ENCODE measurements at places on chromosomes 7 and 10.

GRCh38 chr7:41333511-41333910 is 369.4 kb downstream of the INHBA start:
- peak; percentile 24 for DNase-seq

DNA sequence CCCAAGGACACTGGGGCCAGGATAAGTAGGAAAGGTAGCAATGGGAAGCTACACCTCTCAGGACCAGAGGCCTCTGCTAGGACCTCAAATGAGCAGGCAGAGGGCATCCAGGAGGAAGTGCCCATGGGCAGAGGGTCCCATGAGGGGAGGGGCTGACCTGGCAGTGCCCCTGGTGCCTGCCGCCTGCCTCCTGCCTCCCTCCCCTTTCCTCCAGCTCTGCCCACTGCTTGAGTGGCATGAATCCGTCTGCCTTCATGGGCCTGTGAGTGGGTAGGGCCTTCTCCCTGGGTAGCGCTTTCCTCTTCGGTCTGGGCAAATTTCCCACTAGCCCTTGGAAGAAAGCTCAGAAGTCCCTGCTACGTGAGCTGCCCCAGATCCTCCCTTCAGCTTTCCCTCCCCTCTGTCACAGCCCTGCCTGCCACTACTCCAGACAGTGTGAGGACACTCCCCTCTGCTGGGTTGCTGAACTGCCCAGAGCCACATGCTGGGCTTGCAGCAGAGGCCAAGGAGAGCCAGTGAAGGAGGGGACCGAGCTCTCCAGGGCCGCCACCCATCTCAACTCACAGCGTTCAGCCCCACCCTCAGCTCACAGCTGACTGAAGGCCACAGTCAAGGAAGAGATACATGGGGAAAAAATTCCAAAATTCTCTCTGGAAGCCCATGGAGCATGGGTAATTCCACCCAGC is 141.4 kb downstream of the ARHGAP22 start:
- DNase-seq = peak; percentile 72

DNA sequence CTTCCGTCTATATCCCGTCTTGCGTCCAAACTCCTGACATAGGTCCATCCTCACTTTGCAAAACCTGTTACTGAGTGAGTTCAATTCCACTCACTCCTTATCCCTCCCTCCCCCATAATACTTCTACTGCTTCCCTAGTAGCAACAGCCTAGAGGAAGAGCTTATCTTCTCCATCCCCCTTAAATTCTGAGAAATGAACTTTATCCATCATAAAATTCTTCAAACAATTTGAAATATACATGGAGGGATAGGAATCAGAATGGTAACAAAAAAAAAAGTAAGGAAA is 27.6 kb downstream of the SEMA3C start:
- DNase-seq = no peak

DNA sequence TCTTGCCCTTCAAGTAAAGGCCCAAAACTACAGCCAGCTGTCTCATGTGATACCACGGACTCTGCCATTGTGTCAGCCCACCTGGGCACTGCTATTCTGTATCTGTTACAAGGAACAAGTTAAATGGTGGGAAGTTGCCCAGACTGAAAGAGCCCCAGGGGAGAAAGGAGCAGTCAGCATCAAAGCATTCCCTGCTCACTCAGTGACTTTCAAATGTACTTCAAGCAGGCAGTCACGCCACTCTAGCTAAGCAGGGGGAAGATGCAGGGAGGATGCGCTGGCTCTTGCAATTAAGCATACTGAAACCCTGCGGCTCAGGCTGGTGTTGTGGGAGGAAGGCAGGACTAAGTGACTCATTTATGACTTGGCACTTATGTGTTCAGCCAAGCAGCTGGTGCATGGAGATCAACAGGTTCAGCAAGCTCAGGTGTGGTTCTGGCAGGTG is 1249.6 kb downstream of the TYW1 start:
- DNase-seq = no peak

GRCh38 chr7:27251652-27252590 is 9.3 kb downstream of the EVX1 start:
- DNase-seq = no peak

DNA sequence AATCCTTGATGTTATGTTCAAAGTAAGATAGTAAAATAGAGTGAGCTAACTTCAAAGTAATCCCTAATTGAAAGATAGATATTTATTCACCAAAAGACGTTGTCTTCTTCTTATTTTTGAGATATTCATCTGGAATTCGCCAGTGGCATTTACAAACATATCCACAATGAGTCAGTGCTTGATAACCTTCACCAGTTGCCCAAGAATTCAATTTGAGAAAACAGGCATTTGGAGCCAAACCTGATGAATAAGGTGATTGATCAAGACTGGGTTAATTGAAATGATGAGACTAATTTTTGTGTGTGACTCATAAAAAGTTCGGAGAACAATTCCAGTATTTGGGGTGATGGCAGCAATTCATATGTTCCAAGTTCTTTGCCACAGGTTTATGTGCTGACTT is 344.0 kb downstream of the ARL4A start:
- DNase-seq = no peak

- no peak for DNase-seq
Observed at GRCh38 chr10:16585103-16585502, 63.4 kb upstream of the C1QL3 start.

DNA sequence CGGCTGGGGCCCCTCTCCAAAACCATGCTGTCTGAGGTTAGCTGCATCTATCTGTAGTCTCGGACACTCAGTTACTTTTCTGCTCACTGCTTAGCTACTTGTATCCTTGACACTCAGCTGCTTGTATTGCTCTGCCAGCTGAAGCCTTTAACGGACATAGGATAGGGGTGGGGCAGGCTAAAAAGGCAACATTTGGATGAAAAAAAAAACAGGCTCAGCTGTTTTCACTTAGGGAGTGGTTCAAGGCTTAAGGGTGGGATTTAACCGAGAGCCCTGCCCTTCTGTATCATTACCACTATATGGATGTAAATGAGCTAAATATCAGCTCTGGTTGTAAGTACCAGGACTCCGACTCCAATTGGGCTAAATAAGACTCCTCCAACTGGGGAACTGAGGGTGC is 28.6 kb downstream of the LSMEM1 start:
- no peak for DNase-seq

- no peak for DNase-seq
Observed at GRCh38 chr7:157486007-157486755, 149.4 kb downstream of the DNAJB6 start.

- no peak for DNase-seq
Observed at GRCh38 chr7:37304921-37305320, 143.7 kb downstream of the ELMO1 start.

- no peak for DNase-seq
Observed at GRCh38 chr10:129472696-129473555, 5.9 kb downstream of the MGMT start.

DNA sequence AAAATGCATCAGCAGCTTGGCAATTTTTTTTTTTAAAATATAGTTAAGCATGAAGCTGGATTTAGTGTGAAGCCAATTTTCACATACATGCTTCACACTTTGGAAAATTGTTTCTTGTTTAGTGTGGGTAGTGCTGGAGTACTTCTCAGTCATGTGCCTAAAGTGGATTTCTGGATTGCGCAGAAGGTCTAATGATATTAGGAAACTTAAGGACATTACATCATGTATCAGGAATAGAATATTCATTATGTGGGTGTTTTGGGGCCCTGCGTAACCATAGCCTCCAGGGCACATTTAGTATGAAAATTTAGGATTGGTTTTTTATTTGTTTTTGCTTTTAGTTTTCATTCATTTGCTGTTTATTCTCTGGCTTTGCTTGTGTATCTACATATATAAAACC is 28.8 kb upstream of the BNIP3 start:
- DNase-seq = no peak

GRCh38 chr7:138325434-138325833 is 134.6 kb upstream of the TRIM24 start:
- DNase-seq = no peak

DNA sequence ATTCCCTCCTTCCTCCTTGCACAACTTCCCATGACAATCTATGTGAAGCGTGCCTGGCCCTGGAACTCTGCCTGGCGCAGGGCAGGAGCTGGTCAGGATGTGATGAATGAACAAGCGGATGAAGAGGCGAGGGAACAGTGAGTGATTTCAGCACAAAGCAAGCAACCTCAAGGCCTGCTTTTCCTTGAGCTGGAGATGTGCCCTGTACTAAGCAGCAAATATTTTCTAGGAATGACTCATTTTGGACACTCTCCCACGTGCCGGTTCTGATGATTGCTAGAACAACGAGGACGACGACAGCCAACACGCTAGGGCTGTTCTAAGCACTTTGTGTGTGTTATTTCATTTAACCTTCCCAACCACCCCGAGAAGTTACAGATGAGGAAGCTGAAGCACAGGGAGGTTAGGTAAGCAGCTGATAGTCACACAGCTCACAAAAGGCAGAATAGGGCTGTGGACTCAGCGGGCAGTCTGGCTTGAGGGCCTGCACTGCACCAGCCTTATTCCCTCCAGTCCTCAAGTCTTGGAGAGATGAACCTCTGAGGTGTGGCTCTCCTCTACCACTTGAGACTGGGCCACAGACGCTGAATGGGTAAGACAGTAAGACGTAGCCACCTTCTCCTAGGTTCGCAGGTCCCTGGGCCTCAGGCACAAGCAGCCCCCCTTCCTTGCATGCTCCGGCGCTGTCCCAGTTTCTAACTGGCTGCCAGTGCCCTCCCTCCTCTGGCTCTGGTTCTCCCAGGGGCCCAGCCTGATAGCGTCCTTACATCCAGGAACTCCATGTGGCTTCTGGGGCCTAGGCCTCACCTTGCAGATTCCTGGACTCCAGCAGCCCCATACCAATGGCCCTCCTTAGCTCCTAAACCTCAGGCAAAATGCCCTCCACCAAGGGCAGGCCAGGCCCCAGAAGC is 59.0 kb downstream of the YKT6 start:
- DNase-seq = peak; percentile 84

DNA sequence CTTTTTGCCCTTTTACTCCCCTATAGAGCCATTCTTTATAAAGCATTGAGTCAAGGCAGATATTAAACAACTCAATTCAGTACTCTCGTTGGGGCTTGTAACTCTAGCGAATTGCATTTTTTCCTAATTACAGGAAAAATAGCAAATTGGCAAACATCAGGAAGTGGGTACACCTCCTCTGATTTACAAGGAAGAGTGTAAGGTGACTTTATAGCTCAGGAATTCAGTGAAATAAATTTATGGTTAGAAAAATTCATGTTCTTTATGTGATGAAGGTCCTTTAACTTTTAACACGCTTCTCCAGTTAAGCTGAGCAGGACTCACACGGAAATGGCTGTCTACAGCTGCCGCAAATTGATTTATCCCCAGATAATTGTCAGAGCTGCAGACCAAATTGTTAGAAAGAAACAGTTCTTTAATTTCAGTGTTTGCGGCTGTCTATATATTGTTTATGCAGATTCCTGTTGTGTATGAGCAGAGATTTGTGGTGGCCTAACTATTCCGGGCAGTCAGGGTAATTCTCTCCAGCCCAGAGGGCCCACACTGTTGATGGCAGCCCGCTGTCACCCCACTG is 151.1 kb upstream of the MKI67 start:
- no peak for DNase-seq

DNA sequence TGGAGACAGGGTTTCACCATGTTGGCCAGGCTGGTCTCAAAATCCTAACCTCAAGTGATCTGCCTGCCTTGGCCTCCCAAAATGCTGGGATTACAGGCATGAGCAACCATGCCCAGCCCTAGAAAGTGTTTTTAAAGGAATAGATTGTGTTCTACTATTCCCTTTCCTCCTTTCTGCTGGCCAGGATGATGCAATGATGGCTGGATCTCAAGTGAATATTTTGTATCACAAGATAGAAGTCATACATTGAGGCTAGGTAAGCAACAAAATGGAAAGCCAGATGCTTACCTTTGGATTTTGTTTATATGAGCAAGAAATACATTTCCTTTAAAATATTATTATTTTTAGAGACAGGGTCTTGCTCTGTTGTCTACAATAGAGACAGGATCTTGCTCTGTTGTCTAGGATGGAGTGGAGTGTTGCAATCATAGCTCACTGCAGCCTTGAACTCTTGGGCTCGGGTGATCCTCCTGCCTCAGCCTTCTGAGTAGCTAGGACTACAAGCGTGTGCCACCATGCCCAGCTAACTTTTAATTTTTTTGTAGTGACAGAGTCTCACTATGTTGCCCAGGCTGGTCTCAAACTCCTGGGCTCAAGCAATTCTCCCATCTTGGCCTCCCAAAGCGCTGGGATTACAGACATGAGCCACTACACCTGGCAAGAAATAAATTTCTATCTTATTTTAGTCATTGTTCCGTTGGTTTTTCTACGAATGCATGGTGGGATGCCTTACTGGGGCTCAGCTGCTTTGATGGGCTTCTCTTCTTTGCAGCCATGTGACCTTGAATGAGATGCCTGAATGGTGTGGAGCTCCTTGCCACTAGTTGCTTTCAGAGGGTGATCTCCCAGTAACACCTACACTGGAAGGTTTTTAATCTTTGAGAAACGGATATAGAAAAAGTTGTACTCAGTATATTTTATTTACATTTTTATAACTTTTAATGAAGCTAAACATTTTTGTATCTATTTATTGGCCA is 5.8 kb upstream of the AEBP1 start:
- no peak for DNase-seq

DNA sequence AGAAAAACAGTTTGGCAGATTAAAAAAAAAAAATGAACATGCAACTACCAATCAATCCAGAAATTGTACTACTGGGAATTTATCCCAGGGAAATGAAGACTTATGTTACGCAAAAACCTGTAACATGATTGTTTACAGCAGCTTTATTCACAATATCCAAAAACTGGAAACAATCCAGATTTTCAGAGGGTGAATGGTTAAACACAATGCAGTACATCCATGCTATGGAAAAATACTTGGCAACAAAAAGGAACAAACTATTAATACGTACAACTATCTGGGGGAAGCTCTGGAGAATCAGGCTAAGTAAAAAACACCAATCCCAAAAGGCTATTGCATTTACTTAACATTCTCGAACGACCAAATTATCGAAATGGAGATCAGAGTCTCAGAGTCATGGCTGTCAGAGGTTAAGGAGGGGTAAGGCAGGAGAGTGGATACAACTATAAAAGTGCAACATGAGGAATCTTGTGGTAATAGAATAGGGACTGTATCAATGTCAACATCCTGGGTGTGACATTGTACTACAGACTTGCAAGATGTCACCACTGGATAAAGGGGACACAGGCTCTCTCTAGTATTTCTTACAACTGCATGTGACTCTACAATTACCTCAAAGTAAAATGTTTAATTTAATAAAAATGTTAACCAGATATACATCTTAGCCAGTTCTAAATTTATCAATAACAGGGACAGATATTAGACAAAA is 21.5 kb upstream of the RUFY2 start:
- DNase-seq = no peak

All from hepatic stellate cell (primary cell).